ENCODE measurements at places on chromosomes 12 and 14.
A peak's percentile ranks its signal among the peaks of the same experiment; 100 is the strongest.

- DNase-seq: no peak
Measured at GRCh38 chr14:88815980-88816379, 8.5 kb upstream of the TTC8 start.

DNA sequence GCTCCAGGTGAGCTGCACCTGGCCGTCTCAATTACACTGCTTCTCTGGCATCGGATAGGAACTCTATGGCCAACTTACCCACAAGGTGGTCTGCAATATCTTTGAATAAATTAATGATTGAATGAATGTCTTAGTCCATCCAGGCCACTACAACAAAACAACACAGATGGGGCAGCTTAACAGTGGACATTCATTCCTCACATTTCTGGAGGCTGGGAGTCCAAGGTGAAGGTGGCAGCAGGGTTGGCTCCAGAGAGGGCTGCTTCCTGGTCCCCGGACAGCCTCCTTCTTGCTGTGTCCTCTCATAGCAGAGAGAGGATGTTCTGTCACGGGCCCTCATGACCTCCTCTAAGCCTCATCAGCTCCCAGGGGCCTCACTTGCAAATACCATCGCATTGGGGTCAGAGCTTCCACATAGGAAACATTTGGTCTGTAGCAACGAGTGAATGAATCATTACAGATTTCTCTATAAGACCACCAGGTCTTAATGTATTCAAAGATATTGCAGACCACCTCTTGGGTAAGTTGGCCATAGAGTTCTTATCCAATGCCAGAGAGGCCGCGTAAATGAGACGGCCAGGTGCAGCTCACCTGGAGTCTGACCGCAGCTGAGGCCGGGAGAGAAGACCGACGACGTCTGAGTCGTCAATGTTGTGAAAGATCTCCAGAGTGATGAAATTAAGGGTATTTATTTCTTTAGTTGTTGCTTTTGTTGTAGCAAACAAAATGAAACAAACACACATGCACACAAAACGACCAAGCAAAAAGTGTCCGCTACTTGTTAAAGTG is 182.7 kb upstream of the C14orf180 start:
- no peak for DNase-seq

DNA sequence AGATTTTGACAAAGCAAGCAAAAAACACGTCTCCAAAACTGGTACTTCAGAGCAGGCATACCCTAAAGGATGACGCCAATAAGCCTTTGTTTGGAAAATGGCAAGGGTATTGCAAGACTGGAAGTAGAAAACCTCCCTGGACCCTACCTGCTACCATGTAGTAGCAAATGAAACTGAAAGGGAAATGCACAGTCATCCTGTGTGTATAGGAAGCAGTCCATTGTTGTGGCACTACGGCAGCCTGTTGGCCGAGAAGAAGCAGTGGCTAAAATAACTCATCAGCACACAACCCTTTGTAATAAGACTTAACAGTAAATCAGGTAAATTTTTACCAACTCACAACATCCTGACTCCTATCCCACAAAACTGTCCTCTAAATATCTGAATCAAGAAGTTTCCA is 386.4 kb downstream of the RGS6 start:
- DNase-seq: no peak

GRCh38 chr12:29730481-29730880 is 53.3 kb downstream of the TMTC1 start:
- DNase-seq: no peak

DNA sequence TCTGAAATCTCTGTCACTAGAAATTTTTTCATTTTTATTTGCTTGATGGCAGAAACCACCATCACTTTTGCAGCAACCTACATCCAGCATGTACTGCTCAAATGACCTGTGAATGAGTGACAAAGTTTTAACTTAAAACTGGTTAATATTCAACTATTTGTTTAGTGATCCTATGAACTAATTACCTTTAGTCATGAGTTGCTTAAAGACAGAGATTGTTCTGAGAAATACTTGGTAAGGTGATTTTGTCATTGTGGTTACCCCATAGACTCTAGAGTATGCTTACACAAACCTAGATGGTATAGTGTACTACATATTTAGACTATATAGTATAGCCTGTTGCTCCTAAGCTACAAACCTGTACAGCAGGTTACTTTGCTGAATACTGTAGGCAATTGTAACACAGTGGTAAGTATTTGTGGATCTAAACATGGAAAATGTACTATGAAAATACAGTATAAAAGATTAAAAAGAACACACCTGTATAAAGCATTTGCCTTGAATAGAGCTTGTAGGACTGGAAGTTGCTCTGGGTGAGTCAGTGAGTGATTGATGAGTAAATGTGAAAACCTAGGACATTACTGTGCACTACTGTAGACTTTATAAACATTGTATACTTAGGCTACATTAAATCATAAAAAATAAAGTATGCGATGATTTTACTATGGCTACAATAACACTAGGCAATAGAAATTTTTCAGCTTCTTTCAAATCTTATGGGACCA is 256.6 kb upstream of the PPFIA2 start:
- DNase-seq: no peak

DNA sequence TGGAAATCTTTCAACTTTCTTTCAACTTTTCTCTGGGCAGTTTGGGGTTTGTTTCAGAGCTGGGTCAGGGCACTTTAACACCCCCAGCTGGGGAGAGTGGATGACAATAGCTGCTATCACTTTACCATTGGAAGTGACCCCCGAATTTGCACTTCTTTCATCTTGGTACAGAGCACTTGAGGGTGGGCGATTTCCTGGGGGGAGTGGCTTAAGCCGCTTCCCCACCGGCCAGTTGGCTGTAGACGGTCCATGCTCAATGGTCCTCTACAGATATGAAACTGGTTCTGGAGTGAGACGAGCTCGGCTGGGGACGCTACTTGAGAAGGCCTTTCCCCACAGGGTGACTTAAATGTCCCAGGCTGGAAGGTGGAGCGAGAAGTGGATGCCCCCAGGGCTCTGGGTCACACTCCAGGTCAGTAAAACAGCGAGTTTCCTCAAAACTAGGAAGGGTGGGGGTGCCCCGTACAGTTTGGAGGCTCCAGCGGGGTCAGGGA is at the start of gene VRTN:
VRTN (plus strand) TSS at position 231 of the 494 bp plus-strand sequence. CDS start 8,313 bp downstream, outside the sequence.
- no peak for DNase-seq

DNA sequence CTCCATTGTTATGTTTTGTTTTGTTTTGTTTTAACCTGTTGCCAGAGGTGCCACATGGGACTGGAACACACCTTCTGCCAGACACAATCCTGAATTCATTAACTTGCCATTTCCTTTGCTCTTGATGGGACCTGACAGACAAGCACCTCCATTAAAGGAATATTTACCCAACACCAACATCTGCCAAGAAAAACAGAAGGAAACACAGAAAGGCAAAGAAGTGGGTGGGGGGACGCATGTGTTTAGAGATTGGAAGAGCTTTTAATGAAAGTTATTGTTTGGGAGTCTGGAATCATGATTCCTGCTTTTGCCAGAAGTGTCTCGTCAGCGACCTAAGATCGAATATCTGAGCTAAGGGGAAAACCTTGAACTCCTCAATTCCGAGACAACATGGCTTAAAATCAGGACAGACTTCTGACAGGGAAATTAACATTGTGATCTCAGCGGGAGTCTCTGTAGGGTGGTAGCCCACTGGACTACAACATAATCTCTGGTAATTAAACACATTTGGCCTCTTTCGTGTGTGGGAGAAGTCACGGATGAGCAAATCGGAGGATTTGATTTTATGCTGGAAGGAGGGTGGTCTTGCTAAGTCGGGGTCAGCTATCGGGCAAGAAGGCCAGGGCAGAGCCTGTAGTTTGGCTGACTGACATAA is 210.4 kb upstream of the FAR2 start:
- DNase-seq: no peak

- peak; percentile 33 for DNase-seq
Measured at GRCh38 chr12:57237596-57237931, 8.1 kb downstream of the SHMT2 start.

DNA sequence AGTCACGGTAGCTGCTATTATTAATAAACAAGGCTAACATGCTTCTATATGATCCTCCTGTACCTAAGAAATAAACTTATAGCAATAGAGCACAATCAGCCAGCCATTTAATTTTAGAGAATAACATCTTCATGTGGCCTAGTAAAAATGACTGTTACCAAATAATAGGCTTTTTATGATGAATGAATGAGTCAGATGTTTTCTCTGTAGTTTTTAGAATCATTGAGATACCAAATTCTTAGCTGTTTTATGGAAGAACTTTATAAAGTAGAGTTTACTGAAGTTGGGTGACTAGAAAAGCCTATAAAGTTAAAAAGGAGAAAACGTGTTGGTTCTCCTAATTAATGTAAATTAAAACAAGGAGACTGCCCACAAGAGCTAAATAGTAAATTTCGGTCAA is 40.7 kb downstream of the WNK1 start:
- no peak for DNase-seq

DNA sequence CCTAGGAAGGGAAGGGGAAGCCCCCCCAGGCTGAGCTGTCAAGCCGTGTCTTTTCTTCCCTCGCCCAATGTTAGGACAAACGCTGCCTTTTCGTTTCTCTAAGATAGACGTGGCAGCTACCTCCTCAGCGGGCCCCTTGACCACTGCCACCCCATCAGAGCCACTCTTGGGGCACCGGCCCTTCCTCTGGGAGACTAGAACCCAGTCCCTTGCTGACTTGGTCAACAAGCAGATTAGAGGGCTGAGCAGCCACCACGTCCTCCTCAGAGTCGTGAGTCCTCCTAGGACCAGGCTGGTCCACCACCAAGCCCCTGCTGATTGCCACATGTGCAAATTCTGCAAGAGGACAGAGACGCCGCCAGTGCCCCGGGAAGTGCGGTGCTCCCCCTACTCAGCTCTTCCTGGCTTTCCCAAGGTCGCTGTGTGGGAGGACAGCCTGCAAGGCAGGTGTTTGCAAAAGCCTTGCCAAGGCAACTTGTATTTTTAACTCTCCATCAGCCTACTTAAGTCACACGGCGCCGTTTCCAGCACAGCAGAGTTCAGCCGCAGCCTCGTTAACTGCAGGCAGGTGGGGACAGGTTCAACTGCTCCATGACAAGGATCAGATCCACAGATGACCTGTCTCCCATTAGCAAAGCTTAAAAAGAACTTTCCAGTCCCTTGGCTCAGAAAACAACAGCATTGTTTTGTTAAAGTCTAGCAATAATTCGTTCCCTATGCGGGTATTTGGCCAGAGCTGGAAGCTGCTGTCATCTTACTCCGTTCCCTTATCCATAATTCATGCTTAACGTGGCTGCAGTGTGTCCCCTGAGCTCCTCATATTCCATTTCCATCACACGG is 65.6 kb downstream of the TESC start:
- no peak for DNase-seq

DNA sequence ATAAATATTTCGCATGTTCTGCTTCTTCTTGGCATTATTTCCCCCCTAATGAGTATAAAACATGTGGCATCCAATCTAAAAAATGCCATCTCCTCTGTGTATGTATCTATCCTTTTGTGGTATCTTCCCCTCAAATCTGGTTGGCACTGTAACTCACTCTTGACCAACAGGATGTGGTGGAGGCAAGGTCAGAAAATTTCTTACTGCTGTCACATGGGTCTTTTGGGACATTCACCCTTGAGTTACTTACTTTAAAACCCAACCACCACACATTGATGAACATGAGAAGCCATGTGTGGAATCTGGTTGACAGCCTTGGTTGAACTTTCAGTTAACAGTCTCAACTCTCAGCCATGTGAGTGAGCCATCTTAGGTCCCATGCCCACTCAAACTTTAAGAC is 516.9 kb downstream of the SLC16A7 start:
- DNase-seq: no peak

DNA sequence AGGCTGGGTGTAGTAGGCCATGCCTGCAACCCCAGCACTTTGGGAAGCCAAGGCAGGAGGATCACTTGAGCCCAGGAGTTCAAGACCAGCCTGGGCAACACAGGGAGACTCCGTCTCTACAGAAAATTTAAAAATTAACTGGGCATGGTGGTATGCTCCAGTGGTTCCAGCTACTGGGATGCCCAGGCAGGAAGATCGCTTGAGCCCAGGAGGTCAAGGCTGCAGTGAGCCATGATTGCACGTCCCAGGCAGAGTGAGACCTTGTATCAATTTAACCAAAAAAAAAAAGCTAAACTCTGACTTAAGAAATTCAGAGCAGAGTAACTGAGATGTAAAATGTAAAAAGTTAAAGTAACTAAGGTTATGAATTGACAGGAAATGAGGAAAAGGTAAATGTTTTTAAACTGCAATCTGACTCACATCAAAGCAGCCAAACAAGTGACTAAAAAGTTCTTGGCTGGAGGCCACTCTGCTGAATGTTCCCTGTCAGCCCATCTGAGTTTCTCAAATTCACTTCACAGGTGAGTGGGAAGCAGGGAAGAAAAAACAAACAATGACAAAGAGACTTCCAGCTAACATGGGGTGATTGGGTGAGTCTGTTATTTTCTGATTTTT is 21.3 kb downstream of the PRKD1 start:
- no peak for DNase-seq

- no peak for DNase-seq
Measured at GRCh38 chr12:78403681-78404080, 460.9 kb upstream of the SYT1 start.

DNA sequence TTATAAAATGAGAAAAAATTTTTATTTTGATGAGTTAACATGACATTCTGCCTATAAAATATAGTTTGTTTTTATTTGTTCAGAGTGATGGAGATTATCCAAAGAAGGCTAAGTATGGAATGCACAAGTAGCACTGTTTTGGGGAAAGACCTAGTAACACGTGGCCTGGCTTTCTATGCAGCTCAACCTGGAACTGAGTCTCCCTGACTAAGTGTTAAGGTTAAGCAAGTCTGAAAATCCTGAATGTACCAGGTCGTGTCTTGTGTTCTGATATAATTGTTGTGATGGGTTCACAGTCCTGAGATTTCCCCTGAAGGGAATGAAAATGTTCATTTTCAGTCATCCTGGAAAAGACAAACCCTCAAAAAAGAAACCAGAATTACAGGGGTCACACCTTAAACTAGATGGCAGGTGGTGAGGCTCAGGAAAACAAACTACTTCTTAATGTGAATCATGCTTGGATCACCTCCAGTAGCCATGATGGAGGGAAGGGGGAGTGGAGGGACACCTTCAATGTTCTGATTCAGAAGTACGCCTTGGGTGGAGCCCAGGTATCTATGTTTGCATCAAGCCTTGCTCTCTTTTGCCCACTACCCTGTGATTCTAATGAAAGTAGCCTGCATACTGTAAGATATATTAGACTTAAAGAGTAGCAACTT is 236.8 kb downstream of the ALX1 start:
- no peak for DNase-seq

DNA sequence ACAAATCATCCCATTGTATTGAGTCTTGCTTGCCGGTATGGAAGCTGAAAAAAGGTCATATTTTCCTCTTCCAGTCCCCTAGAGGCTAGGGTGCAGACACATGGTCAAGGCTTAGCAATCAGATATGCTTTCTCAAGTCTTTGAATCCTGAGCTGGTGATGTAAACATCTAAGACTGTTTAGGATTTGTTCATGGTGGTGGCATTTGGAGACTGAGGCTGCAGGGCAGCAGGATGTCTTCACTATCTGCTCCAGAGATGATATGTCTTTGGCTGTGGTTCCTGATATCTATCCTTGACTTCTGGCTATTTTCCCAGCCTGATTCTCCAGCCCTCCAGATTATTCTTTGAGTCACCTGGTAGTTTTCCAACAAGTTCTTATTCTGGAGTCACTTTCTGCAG is 50.5 kb upstream of the DACT1 start:
- no peak for DNase-seq
